Stimulated activated CD4-positive, alpha-beta T cell treated with anti-CD3 and anti-CD28 coated beads, Interleukin-15, amount 100 ng/mL, for 48 hours (primary cell): ENCODE measurements at places on chromosomes 1 and 21.

DNA sequence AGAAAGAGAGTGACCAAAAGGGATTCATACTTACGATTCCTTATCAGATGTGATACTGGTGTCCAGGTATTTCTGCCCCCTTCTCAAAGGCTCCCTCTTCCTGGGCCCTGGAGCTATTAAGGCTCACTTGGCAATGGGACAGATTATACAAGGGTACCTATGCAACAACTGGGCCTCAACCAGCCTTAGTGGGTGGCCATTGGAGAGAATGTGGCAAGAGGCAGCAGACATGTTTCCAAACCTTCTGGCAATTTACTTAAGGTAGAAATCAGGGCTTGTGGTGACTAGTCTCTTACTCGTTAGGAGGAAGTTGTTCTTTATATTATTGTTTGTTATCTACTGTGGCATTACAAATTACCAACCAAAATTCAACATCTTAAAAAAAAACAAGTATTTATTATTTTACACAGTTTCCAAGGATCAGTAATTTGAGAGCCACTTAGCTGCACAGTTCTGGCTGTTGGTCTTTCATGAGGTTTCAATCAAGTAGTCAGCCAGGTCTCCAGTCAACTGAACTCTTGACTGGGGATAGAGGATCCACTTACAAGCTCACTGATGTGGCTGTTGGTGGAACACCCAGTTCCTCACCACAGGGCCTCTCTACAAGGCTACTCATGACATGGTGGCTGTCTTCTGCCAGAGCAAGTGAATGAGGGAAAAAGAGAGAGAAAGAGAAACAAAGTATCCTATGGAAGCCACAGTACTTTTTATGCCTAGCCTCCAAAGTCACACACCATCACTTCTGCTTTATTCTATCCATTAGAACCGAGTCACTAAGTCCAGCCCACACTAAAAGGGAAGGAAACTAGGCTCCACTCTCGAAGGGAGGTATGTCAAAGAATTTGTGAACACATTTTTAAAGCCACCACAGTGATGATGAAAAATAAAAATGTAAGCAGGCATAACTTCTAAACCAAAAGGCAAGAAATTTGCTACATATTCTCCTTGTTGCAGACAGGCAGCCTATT, 10.7 kb downstream of the ZNF648 start:
- DNase-seq = no peak

DNA sequence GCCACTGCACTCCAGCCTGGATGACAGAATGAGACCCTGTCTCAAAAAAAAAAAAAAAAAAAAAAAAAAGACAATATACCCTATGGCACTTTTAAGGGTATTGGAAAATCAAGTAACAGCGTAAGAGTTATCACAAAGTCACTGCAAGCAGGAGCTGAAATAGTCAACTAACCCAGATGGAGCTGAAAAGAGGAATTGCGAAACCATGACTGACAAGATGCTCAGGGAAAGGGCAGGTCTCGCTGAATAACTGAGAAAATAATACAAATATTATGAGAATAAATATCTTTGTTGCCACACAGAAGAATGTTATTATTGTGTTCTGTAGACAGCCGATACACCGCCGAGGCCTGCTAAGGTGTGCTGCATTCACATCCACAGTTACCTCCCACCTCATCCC, 17.8 kb downstream of the HLCS start:
- no peak for DNase-seq

GRCh38 chr1:100706296-100706695, 13.2 kb upstream of the VCAM1 start:
- DNase-seq = no peak

- no peak for DNase-seq
Measured at GRCh38 chr1:201841265-201841912, 12.4 kb downstream of the IPO9 start.

DNA sequence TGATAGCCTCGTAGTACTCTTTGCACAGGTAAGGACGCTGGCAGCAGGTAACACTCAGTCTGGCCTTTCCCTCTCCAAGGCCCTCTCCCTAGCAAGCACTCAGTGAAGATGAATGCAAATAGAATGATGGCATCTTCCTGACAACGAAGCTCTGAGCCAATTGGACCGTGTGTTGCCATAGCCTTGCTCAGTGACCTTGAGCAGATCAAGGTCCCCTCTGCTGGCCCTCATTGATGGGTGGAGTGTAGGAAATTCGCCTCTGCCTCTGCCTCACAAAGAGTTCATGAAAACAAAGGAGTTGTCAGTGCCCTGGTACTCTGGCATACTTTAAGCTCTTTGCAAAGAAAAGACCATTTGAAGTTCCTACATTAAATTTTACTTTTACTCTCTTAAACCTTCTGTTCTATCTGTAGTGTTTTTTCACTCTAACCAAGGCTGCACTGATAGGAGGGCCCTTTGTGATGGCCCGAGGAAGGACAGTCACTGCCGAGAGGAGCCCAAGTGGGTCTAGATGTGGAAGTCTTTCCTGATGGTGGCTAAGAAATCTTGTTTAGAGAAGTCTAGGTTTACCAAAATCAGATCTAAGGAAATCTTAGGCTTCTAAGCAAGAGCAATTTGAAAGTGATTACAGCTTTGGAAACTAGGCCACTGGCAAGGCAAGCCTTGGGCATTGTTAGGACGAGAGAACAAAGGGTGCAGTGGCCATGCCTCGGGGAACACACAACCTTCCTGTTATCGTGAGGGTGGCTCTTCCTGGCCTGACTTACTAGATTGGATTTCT, 38.2 kb downstream of the SMYD2 start:
- DNase-seq = no peak

GRCh38 chr1:236129306-236129705, 13.0 kb upstream of the GPR137B start:
- no peak for DNase-seq
